Naive thymus-derived CD8-positive, alpha-beta T cell (primary cell): ENCODE measurements at places on chromosomes 5 and 9. TPM values are rescaled to one million over a fixed set of nuclear protein-coding genes. Genes with fewer than 3 reads are reported as not detected.

NR2F1 gene
- not detected for total RNA-seq

CDH9 gene
- not detected for total RNA-seq

LRSAM1 gene
- 26.4 TPM for total RNA-seq

CAMK2A gene
- total RNA-seq, result not detected

ZNF483 gene
- 19.4 TPM for total RNA-seq

C5orf58 gene
- total RNA-seq, result not detected

RAB3C gene
- not detected for total RNA-seq

PCDHB4 gene
- not detected for total RNA-seq

ANKDD1B gene
- total RNA-seq, result 0.49 TPM

CDKN2A gene
- total RNA-seq, result 0.60 TPM

SLC4A9 gene
- total RNA-seq, result not detected

TMOD1 gene
- total RNA-seq, result 1.6 TPM

TLR4 gene
- 0.70 TPM for total RNA-seq

FAT2 gene
- not detected for total RNA-seq

DNAJA1 gene
- total RNA-seq, result 70.7 TPM

TRIP13 gene
- total RNA-seq, result 0.55 TPM

CTSL gene
- 27.3 TPM for total RNA-seq

PROP1 gene
- not detected for total RNA-seq

HRCT1 gene
- total RNA-seq, result not detected

CYLC2 gene
- not detected for total RNA-seq

FOXD4L4 gene
- total RNA-seq, result 0.42 TPM

SMIM33 gene
- not detected for total RNA-seq

FAM151B gene
- total RNA-seq, result 0.26 TPM
